ENCODE measurements at places on chromosomes 3 and 15.

DNA sequence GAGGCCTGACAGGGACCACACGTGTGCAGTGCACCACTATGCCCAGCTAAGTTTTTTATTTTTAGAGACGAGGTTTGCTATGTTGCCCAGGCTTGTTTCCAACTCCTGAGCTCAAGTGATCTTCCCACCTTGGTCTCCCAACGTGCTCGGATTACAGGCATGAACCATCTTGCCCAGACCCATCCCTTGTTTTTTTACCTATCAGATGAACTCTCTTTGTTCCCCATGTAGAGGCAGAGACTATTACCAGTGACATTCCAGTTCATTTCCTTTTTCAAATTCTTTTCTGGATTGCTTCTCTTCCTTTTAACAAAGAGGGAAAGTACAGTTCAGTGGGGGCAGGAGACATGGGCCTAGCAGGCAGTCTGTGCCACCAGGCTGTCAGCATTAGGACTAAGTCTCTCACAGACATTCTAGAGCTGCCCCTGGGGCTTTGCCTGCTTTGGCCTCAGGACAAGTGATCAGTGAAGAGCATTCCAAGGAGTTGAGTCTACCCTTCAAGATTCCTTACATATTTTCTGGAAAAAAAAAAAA is 103.5 kb upstream of the SLC7A14 start:
- DNase-seq: no peak

DNA sequence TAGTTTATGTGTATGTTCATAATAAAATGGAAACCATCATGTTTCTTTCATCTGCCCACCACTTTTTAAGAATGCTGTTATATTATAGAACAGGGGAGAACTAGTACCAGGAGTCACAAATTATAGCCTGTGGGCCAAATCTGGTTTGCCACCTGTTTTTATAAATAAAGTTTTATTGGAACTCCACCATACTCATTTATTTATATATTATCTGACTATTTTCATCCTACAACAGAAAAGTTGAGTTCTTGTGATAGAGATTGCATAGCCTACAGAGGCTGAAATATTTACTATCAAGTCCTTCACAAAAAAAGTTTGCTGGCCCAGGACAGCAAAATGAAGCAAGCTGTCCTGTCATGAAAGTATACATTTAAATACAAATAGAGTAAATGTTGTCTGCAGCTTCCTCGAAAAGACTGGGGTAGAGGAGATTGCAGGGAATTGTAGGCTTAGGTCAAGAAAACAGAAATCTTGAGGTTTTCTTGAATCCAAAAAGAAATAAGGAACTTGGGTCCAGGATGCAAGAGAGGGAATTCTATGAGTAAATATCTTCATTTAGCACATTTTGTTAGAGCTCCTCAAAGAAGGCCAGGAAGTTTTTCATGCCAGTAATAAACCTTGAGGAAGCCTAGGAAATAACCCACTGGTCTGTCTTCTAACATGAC is 41.1 kb downstream of the FILIP1L start:
- DNase-seq: no peak

DNA sequence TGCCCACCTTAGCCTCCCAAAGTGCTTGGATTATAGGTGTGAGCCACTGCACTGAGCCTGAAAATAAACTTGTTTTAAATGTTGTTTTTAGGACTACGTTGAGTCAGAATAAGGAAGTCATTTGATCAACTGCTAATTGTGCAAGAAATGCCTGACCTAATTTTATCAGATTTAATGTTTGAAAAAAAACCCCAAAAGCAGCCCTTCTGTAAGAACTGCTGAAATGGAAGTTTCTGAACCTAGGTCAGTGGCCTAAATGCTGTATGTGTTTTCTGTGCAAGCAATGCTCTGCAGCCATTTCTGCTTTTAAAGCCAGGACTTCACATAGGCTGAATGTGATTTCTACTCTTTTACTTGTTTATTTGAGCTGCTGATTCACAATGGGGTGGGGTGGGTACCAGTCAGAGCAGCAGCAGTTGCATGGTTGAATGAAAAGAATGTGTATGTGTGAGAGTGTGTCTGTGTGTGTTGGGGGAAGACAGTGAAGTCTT is 6.6 kb downstream of the GPX1 start:
- no peak for DNase-seq

DNA sequence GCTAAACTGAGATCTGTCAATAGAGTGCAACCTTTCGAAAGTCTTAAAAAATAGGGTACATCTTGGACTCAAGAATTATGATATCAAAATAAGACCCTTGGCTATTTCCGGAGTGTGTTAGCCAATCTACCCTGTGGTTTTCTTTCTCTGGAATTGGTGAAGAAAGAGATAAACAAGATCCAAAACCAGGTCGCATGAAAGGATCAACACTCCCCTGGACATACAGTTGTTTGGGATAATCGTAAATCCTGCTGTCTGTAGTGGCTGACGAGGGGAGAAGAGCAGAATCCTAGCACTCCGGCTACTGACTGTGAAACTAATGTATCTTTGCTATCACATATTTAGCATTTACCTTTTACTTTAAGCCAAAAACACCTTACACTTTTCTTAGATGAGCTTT is 30.9 kb downstream of the FNDC3B start:
- no peak for DNase-seq

DNA sequence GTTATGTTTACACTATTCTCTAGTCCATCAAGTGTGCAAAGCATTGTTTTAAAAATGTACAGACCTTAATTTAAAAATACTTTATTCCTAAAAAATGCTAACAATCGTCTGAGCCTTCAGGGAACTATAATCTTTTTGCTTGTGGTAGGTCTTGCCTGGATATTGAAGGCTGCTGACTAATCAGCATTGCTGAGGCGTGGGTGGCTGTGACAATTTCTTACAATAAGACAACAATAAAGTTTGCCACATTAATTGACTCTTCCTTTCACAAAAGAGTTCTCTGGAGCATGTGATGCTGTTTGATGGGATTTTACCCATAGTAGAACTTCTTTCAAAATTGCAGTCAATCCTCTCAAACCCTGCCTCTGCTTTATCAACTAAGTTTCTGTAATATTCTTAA is 384.0 kb upstream of the TGFBR2 start:
- DNase-seq: no peak

DNA sequence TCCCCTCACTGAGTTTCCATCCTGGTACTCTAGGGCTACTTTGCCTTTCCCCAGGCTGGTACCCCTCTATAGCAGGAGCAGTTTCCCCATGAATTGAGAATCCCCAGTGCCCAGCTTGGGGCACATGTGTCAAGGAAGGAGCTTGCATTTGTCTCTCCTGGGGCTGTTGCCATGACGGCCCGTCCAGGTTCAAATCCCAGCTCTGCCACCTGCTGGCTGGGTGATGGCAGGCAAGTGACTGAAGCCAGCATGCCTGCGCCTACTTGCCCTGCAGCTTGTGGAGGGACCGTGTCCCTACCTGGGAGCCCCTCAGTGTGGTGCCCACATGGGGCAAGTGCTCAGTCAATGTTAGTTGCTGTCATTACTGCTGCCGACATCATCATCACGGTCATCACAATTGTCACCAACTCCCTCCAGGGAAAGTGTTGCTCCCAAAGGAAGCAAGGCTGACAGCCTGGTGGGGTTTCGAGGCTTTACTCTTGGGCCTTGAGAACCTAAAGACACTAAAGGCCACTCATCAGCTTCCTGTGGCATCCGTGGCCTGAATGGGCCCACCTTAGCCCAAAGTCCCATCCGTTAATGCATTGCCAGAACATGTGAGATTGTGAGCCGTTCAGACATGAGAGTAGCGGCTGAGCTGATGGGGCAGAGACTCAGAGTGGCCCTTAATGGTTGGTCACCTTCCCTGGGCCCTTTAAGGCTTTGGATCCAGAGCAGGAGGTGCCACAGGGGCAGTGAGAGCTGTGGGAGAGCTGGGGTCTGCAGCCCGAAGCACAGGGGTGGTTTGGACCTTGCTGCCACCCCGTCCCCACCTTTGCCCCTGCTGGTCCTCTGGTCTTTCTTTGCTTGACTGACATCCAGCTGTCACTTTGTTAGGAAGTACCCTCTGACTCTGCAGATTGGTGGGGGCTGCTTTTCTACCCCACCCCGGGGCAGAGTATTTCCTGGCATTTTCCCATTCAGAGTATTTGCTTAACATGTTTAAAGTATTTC is 144.4 kb downstream of the DNAJB8 start:
- peak; percentile 56 for DNase-seq

DNA sequence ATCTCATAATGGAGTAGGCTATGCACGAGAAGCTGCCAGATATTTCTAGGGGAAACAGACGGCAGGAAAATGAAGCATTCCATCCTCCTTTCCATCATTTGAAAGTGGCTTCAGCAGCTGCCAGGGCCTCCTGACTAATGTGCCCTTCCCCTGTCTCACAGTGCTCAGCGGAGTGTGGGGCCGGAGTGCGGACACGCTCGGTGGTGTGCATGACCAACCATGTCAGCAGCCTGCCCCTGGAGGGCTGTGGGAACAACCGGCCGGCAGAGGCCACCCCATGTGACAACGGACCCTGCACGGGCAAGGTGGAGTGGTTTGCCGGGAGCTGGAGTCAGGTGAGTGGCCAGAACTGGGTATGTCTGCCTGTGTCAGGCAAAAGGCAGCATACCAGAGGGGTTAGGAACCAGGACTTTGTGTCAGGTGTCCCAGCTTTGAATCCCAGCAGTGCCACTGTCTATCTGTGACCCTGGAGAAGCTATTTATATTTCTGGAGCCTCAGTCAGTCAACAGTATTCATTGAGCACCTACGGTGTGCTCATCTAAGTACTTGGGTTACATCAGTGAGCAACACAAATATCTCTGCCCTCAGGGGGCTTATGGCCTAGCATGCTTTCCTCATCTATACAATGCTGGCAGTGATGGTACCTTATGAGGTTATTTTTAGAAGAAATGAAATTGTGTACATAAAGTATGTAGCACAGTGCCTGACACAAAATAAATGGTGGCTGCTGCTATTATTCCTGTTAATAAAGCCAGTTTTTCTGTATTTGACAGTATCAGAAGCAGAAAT is 52.4 kb upstream of the NR2E3 start:
- no peak for DNase-seq

GRCh38 chr15:48025118-48025517 is 95.7 kb upstream of the SLC24A5 start:
- no peak for DNase-seq

DNA sequence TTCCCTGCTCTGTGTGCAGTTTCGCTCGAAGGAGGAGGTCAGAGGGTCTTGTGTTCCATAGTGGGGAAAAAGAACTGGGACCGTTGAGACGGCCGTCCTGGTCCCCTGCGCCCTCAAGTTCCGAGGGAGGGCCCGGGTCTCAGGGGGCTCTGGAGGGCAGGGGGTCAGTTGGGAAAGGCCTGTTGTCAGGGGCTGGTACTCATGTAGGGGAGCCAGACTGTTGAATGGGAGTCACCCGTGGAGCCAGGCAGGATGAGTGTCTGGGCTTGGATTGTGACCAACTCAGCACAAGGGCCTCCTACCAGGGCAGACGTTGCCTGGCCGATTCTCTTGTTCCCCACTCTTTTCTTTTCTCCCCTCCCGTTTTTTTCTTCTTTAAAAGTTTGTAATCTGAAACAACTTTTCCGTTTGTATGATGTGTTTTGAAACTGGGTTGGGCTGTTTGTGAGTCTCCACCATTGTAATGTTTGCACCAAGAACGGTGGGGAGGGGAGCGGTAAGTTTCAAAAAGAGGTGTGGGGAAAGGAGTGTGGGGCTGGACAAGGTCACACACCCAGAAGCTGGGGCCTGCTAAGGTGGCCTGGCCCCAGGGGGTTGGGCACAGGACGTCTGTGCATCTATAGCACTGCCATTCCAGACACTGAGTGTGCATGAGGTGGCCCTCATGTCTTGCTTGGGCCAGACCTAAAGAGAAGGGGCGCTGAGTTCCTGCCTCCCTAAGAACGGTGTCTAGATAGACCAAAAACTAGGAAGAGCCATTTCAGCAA is 1.1 kb downstream of the CMTM7 start:
- no peak for DNase-seq

GRCh38 chr3:180311242-180311641 is 274.5 kb upstream of the PEX5L start:
- DNase-seq: no peak

DNA sequence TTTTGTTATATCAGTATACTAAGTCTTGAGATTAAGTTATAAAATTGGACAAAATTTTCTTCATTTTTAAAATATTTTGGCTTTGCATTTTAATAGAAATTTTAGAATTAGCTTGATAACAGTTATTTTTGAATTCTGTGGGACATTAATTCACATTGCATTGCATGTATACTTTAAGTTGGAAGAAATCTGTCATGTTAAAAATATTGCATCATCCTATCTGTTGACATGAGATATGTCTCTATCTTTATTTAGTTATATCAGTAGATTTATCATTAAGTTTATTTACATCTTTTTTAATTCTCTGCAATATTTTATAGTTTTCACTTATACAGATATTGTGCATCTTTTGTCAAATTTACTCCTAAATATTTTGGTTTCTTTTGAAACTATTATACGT is 904.6 kb upstream of the NR2F2 start:
- DNase-seq: no peak

DNA sequence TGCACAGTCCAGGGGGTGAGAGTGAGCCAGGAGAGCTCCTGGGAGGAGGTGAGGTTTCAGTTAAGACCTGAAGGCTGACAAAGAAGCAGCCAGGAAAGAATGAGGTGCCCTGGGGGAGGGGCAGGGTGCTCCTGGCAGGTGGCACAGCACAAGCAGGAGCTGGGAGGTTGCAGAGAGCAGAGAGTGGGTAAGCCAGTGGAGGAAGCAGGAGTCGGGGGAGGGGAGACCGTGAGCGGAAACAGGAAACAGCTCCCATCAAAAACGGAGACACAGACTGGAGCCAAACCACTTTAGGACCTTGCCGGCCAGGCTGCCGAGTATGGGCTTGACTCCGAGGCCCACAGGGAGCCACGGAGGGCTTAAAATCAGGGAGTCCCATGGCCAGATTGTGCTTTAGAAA is 12.1 kb upstream of the FBLN2 start:
- DNase-seq: no peak

DNA sequence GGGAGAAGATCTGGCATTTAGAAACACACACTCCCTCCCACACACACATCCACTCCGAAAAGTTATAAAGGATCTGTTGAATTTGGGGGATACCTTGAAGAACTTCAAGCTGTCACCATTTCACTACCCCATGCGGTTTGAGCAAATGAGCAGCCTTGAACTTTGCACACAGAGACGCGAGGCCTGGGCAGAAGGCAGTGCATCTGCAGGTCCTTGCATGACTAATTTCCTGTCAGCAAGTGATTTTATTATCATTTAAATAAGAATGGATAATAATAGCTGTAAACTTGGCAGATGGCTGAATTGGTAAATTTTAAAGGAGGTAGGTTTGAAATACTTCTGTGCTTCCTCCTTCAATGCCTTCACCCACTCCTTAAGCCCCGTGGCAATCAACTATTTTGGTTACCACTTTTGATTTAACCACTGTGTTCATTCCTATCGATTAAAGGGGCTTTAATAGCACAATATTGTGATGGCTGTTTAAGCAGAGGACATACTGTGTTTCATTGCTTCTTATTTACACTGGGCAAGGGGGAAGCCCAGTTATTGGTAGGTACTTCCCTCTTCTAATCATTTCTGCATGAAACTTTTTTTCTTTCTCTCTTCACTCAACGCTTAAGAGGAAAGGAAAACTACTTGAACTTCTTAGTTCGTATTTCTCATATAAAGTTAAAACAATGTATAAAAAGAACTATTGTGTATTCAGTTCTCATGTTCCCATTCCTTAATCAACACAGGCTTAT is 108.1 kb downstream of the ROBO2 start:
- no peak for DNase-seq

GRCh38 chr3:43779850-43780249 is 89.1 kb downstream of the ABHD5 start:
- DNase-seq: no peak

Measured in CD4-positive, alpha-beta T cell treated with Interferon gamma for 1 hour (primary cell).